Peyer's patch (tissue), 4 donors: ENCODE measurements at places on chromosomes 3 and 15.

- no peak for DNase-seq
These were observed 35.2 kb downstream of the RNF13 start for GRCh38 chr3:149848238-149848637.

DNA sequence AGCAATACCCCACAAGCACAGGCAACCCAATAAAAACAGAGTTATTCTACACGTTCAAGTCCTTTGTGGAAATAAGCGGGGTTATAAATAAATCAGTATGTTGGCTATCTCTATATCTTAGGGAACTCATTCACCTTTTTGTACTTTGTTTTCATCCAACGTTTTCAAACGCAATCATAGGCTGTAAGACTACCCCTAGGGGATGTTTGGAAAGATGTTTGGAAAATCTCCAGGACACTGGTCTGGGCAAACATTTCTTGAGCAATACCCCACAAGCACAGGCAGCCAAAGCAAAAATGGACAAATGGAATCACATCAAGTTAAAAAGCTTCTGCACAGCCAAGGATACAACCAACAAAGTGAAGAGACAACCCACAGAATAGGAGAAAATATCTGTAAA is 70.1 kb downstream of the CLDN11 start:
- DNase-seq, result no peak

DNA sequence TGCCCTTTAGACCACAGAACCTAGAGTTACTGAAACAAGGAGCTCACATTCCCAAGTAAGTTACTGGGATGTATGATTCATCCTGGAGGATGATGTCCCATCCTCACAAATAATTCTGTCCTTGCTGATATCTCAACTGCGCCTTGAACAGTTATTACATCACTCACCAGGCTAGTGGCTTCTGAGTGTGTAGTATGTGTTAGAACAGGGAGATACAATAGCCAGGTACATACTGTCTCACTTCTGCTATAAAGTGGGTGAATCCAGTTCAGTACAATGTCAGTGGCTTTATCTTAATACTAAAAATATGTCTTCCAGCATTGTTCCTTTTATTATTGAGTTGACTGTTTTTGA is 483.2 kb upstream of the FRG2C start:
- no peak for DNase-seq

DNA sequence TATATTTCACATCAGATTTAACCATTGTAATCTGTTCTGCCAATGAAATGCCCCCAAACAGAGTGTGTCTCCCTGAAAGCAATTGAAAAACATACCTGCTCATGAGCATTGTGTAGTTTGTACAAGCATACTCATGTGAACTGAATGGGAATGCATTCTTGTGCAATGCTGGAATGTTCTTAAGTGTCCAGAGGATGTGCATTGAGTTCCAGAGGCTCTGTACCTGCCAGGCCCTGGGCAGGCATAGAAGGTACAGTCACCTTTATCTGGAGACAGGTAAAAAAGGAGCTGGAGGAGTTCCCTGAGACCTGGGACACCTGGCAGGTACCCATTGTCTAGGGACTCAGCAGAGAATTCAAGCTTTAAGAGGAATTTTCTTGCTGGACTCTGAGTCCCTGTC is 2.8 kb downstream of the MRAS start:
- DNase-seq, result no peak

GRCh38 chr15:66942649-66943390 is 122.6 kb upstream of the SMAD3 start:
- no peak for DNase-seq

DNA sequence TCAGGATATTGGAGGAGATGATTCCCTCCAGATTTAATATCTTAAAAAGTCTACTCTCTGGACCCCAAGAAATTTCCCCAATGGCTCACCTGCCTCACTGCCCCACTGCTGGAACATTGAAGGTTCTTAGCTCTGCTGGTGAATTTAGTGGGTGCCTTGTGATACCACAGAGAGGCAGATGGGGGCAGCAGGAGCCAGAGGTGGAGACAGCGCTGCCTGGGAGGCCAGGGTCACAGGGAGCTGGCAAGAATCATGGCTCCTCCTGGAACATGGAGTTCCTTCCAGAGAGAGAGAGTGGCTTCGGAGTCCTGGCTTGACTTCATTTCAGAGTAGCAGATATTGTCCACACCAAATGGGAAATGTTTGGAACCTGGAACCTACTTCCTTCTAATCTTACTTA is 263.5 kb upstream of the CFAP20DC start:
- DNase-seq, result peak; percentile 19

DNA sequence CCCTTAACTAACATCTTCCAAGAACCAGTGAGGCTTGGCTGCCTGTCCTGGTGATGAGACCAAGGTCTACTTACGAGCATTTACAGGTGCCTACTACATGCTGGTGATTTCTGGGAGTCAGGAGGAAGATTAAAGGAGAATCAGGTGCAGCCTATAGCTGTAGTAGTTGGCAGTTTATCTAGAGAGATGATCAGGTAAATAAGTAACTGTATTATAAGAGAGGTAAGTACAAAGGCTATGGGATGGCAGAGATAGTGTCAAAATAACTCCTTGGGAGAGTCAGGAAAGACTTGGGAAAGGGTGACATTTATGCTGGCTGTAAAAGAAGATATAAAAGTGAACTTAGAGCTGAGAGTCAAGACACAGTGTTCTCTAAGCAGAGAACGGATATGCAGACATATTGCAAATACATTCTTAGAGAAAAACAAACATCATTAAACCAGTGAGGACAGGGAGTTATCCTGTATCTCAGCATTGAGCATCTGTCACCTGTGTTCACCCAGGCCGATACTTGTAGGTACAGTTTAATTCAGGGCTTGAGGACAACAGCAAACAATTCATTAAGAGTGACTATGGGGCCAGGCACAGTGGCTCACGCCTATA is 49.7 kb upstream of the ACP3 start:
- DNase-seq, result no peak

- no peak for DNase-seq
These were observed 201.9 kb upstream of the MCTP2 start for GRCh38 chr15:94029495-94029894.

DNA sequence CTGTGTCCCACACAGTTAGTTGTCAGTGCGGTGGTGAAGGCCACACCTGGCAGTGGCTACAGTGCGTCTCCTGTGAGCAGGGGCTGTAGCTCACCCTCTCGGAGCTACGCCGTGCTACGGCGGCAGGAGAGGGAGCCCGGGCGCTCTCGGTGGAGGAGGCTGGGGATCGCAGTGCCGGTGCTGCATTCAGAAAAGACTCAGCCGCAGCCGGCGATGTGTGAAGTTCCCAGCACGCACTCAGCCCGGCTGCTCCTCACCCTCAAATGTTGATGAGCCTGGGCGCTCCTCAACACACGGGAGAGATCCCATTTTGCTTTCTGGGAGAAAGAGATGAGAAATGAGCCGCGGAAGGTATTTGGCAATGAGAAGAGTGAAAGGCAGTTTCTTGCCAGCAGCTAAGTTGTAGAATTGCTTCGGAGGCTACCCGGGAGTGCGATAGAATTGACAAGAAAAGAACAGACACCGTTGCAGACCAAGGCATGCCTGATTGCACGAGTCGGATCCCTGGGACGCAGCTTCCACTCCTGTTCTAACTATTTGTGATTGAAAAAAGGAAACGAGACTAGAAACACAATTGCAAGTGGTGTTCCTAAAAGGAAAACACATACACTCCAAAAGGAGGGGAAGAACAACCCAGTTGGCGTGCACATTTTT is at the start of gene UNC13C:
Gene UNC13C (plus strand): TSS at position 189 of the 654 bp plus-strand sequence. CDS start 34,463 bp downstream, outside the sequence.
- DNase-seq, result no peak

GRCh38 chr15:45919806-45920205 is 285.0 kb downstream of the SQOR start:
- no peak for DNase-seq

DNA sequence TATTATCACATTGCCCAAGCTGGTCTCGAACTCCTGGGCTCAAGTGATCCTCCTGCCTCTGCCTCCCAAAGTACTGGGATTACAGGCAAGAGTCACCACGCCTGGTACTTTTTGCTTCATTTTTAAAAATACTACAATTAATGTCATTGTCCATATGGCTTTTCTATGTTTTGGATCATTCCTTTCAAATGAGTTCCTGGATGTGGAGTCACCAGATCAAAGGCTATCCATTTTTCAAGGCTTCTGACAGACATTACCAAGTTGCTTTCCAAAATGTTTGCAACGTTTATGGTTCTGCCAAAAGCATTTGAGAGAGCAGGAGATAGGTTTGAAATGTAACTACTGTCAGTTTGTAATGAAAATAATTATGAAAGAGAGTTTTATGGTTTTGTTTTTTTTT is 34.2 kb upstream of the BCL2L10 start:
- no peak for DNase-seq

DNA sequence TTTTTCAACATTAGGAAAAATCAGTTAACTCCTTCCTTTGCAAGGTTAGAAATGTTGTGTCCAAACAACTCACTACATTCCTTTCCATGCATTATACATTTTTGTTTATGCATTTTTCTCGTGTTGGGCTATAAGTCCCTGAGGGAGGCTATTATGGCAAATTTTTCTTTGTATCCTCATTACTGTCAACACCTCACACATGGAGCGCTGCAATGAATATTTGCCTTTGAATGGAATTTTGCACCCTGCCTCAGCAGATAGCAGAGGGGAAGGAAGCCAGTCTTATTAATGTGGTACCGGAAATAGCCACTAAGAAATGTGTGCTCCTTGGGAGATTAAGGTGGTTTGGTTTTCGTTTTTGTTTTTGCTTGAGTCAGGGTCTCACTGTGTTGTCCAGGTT is 134.7 kb downstream of the THSD4 start:
- no peak for DNase-seq

GRCh38 chr15:68492855-68493254 is 60.9 kb upstream of the ITGA11 start:
- no peak for DNase-seq

DNA sequence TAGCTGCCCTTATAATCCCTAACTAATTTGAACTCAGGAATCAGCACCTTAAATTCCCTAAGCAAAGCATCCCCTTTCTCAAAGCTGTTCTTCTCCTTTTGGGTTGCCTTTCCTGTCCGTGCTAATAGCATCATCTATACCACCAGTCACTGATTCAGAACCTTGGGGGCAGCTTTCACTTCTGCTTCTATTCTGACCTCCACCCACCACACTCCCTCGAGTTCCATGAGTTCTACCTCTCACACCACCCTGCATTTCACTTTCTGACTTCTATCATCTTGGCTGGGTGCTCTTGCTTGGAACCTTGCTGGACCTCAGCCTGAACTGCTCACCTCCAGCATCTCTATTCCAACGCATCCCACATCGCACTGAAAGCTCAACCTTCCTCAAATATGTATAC is 55.4 kb upstream of the KCNMB2 start:
- DNase-seq, result no peak

- no peak for DNase-seq
These were observed 2.2 kb upstream of the RNF13 start for GRCh38 chr3:149810846-149811245.

GRCh38 chr15:42143866-42144625 is 12.4 kb downstream of the PLA2G4F start:
- no peak for DNase-seq

GRCh38 chr3:9109568-9109914 is 139.9 kb downstream of the SRGAP3 start:
- no peak for DNase-seq

DNA sequence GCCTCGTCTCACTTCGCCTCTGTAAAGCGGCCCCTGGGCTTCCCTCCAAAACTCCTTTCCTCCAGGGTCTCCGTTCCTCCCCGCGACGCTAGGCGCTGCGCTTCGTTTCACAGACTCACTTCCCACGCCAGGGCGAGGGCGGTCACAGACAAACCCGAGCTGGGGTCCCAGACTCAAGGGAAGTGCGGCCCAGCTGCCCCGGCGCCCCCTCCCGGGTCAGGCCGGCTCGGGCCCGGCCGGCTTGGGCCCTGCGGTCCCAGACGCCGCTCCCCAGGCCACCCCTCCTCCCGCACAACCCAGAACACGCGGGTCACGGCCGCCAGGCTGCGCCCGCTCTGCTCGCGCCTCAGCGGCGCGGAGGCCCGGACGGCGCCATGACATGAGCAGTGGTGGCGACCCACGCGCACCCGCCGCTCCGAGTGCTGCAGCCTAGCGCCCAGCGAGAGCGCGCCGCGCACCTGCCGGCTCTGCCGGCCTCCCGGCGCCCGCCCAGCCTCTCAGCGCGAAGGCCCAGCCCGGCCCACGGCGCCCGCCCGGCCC is 547 bp downstream of the NUP210 start:
- DNase-seq, result peak; percentile 71

DNA sequence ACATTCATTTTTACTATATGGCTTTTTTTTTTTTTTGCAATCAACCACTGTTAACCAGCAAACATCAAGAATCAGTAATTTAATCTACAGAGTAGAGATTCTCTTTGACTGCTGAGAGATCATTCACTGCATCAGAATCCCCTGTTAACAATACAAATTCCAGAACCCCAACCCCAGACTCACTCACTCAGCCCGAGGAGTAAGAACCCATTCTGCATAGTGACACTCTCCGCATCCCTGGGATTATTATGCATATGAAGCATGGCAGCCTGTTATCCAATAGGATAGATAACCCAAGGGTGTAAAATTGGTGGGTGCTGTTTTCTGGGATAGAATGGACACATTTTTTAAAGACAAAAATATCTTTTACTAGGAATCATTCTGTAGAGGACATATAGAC is 76.3 kb upstream of the CCDC39 start:
- DNase-seq, result no peak

- DNase-seq, result no peak
These were observed 178.8 kb downstream of the ABHD5 start for GRCh38 chr3:43869491-43869890.

DNA sequence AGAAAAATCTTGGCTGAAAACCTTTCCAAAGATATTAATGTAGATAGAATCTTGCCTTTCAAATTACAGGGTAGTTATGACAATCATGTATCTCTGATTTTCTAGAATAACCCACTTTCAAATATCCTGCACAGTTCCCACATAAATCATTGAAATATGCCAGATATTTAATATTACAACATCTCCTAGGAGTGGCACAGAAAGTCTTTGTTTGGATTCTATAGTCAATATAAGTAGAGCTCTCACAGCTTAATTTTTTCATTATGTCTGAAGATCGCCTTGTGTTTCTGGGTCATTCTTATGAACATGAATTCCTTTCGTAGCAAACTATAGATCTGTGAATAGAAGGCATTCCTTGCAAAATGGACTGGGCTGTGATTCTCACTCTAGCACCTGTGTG is 5.0 kb downstream of the RARB start:
- DNase-seq, result no peak

DNA sequence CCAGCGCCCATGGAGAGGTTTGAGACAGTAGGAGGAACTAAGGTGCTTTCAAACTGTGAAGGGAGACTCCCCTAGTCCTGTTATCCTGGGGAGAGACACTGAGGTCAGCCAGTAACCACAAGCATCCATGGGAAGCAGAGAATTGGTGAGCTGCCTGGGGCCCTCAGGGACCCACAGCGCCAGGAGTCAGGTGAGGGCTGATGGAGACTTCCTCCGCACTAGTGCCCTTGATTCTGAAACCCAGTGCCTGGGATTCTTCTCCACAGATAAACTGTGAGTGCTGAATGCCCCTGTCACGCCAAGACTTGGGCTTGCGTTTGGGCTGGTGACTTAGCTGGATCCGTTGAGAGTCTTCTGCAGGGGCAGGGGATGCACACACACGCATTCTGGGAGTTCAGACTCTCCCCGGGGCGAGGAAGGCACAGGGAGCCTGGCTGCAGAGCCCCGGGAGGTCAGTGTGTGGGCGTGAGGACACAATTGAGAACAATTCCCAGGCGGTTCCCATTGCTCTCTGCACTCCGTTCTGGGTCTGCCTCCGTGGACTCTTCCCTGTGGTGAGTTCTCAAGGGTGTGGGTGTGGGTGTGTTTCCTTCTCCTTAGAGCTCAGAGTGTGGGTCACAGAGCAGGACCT is 37.9 kb upstream of the SLCO2A1 start:
- no peak for DNase-seq
